ENCODE measurements at places on chromosomes 5 and 9.

DNA sequence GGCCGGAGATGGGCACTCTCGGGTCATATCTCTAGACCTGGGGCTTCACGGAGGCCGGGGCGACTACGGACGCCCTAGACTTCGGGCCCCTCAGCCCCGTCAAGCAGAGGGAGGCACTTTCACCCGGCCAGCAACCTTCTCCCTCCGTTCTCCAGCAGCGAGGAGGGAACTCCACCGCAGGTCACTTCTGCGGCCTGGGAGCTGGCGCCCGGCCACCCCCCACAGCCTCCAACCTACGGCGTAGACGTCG, 201 bp downstream of the DOLK start:
- no peak for DNase-seq

DNA sequence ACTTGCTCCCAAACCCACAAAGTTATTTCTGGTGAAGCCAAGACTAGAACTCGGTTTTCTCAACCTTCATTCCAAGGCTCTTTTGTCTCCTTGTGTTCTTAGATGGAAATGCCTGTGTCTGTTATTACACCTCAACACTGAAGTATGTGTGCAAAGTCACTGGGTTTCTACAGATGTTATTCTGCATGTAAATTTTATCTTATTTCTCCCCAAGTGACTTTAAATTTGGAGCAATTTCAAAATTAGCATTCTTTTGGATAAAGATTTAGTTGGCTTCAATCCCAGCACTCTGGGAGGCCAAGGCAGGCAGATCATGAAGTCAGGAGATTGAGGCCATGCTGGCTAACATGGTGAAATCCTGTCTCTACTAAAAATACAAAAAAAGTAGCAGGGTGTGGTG, 104.4 kb upstream of the GNA14 start:
- DNase-seq: no peak

DNA sequence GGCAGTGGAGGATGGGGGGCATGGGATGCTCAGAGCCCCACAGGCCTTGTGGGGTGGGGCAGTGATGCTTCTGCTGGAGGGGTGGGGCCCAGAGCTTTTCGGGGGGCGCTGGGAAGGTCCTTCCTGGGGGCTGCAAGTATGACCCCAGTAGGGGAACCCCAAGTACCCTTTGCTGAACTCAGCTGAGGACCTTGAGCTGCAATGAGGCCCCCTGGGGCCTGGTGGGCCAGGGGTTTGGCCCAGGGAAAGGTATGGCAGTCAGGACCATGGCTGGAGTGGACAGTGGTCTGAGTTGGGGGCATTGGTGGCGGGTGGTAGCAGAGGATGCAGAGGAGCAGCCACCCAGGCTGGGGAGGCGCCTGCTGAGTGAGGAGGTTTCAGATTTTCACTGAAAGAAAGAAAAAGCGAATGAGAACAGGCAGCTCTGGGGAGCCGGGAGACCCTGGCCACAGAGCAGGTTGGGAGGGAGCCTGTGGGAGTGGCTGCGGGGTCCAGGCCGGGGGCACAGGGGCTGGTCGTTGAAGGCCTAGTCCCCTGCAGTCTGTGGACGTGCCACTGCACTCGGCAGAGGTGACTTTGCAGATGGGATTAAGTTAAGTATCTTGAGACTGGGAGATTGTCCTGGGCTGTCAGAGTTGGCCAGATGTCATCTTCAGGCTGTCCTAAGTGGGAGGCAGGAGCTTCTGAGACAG, 19.2 kb downstream of the WNK2 start:
- DNase-seq: no peak

GRCh38 chr5:149320791-149321330, 24.4 kb upstream of the GRPEL2 start:
- DNase-seq: no peak

GRCh38 chr5:96687080-96687479, 24.9 kb downstream of the CAST start:
- no peak for DNase-seq
